ENCODE measurements at places on chromosomes 13 and 19.

DNA sequence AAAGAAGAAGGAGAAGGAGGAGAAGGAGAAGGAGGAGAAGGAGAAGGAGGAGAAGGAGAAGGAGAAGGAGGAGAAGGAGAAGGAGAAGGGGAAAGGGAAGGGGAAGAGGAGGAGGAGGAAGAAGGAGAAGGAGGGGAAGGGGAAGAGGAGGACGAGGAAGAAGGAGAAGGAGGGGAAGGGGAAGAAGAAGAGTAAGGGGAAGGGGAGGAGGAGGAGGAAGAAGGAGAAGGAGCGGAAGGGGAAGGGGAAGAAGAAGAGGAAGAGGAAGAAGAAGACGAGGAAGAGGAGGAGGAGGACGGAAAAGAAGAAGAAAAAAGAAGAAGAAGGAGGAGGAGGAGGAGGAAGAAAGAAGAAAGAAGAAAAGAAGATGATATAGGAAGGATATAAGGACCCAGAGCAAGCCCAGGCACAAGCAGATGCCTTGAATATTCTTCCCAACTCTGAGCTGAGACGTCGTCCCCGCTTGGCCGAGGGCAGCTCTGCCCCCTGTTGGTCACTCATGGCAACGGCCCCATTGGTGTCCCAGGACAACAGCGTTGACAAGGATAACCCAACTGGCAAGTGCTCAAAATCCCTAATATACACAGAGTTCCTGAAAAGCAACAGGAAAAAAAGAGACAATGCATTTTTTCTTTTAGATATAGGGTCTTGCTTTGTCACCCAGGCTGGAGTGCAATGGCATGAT lies 30.6 kb upstream of the IGSF23 start:
- no peak for DNase-seq

DNA sequence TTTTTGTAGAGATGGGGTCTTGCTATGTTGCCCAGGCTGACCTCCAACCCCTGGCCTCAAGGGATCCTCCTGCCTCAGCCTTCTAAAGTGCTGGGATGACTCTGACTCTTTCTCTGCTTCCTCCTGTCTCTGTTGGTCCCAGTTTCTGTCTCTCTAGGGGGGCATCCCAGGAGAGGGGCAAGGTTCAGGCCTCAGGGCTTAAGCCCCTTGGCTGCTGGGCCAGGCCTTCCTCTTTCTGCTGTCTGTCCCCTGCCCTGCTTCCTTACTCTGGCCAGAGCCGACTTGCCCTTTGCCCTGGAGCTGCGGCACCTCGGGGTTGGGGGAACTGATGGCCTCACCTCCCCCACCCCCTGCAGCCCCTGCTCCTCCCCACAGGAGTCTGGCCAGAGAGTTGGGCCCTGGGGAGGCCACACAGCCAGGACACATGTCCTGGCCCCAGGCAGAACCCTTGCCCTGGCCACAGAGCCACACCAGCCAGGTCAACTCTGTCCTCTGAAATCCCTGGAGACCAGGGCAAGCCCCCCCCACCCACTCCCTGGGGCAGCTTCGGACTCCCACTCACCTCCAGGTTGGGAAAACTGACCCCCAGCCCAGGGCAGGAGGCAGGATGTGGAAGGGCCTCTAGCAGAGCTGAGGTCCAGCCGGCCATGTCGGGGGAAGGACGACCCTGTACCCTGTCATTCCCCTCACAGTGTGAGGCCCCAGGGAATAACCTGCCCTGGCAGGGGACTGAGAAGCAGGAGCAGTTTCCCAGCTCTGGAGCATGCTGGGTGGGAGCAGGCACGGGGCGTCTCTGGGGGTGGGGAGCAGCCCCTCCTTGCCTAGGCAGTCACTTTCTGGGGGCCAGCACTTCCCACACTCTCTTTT lies 23.7 kb downstream of the CEBPA start:
- no peak for DNase-seq

GRCh38 chr19:13005253-13005652 lies 10.0 kb downstream of the NFIX start:
- DNase-seq: no peak

GRCh38 chr13:107835339-107836018 lies 379.9 kb downstream of the LIG4 start:
- no peak for DNase-seq

GRCh38 chr13:46896341-46897137 lies at the start of gene HTR2A:
HTR2A (minus strand) TSS chr13:46897053; CDS start chr13:46895906, 1,147 bp downstream.
- DNase-seq: no peak

DNA sequence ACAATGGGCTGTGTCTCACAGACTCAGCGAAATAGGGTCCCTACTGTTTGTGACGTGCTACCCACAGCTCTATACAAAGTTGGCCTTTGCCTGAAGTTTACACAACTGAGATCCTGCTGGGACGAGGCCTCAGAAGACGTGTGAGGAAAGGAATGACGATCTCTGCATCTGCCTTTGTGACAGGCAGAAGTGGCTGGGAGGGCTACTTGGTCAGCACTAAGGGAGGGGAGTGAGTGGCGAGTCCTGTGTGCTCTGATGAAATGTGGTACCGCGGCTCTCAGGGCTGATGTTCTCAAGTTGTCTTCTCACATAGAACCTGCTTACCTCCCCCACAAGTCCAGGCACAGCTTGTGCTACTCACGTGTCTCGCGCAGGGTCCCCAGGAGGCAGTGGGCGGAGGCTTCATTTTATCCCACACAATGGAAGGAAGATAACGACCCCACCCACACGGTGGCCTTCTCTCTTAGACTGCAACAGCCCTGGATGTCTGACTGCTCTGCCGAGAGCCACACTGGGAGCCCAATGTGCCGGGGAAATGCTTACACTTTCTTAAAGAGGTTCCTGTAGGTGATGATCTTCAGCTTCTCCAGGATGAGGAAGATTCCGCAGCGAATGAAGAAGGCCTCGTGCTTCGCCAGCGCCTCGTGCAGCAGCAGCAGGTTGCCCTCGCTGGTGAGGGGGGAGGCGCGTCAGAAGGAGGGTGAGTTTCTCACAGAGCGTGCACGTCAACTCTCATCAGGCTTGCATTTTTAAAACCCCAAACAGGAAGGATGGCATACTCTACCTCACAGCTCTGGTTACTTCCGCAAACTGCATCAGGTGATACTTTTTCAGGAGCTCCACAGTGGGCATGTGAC lies 21.2 kb downstream of the PROZ start:
- DNase-seq: no peak

DNA sequence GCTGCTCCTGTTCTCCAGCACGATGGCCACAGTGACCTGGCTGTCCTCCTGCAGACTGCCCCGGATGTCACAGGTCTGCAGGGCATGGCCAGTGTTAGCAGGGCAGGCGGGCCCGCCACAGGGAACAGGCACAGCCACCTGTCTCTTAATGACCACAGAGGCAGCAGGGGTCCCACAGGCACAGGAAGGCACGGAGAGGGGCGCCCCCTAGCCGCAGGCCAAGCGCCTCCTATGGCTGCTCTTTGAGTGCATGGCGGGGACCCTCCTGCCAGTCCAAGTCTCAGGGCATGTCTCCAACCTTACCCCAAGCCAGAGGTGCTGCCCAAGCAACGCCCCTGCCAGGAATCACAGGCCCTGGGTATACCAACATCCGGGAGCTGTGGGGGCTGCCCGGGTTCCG lies 14.1 kb downstream of the IZUMO4 start:
- DNase-seq: no peak

GRCh38 chr13:39039041-39039440 lies 785 bp downstream of the NHLRC3 start:
- no peak for DNase-seq

DNA sequence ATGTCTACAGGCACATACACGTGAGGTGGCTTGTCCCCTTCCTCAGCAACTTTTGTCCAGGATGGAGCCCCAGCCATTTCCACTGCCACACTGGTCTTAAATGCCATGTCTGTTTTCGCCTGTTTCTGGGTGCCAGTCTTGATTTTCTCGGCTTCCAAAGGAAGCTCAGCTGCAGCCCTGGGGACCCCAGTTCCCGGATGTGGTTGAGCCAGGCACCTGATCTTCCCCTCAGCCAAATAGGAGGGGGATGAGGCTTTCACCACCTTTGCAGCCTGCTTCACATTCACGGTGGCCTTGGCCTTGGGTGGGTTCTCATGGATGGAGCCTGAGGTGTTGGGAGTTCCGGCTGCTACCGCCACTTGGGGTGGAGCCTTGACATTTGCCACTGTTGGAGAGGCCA lies 8.7 kb downstream of the IQCN start:
- no peak for DNase-seq

GRCh38 chr19:410243-410781 lies 1.4 kb upstream of the C2CD4C start:
- DNase-seq: no peak

DNA sequence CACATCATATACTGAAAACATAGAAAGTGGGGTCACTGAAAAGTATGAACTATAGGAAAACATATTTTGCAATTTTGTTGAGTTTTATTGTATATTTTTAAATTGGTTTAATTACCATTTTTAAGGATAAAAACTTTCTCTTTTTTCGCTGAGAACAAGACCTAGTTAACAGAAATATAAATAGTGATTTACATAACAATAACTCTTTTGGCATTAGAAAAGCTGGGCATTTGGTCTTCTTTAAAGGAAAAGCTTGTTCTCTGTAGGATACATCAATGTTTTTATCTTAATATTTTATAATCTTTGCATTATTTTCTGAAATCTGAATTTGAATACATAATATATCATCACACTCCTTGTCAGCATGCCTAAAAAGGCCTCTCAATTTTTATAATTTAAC lies 47.4 kb upstream of the MYCBP2 start:
- no peak for DNase-seq
